ENCODE measurements at places on chromosomes 3 and 15.

- DNase-seq = no peak
Measured at GRCh38 chr3:26081166-26081565, 291.3 kb downstream of the OXSM start.

DNA sequence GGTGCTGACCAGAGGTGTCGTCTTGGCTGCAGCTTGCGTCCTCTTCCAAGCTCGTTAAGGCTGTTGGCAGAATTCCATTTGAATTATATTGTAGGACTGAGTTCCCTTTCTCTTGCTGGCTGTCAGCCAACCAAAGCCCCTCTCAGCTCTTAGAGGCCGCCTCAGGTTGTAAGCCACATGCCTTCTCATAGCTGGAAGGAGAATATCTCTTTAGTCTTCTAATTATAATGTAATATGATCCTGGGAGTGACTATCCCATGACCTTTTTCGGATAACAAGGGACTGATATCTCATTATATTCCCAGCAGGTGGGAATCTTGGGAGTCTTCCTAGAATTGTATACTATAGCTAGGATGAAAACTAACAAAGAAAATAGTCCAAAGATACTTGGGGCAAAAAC is 4.8 kb downstream of the SCG5 start:
- no peak for DNase-seq

DNA sequence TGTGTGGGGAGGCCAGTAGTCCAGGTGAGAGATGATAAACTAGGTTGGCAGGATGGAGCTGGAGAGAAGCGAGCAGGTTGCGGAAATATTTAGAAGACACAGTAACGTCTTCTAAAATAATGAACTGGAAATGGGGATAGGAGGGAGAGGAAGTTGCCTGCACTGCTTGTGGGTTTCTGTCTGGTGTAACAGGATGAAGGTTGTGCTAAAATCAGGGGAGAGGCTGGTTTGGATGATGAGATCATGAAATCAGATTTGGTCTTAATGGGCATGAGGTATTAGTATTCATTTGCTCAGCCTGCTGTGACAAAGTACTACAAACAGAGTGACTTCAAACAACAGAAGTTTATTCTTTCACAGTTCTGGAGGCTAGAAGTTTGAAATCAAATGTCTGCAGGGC is 32.1 kb upstream of the TNFAIP8L3 start:
- DNase-seq = no peak

- DNase-seq = no peak
Measured at GRCh38 chr3:138119423-138119766, 4.0 kb upstream of the DZIP1L start.

DNA sequence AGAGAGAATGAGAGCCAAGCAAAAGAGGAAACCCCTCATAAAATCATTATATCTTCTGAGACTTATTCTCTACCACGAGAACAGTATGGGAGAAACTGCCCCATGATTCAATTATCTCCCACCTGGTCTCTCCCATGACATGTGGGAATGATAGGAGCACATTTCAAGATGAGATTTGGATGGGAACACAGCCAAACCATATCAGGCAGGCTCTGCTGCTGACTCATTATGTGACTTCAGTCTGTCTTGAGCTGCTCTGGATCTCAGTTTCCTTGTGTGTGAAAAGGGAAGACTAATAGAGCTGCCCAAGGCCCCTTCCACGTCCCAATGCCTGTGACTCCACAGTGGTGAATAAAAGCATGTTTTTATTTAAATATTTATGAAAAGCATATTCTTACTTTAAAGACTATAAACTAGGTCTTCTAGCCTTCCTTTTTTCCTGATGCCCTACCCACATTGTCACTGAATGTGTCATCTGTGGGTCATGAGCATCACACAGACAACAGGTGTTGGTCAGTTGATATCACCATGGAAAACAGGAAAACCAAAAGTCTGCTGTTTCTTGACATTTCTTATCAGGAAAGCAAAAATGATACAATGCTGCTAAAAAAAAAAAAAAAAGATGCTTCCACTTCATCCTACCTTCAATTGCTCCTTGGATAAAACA is 96.0 kb upstream of the PPP2R3A start:
- DNase-seq = no peak

GRCh38 chr3:43249405-43249804 is 36.9 kb upstream of the SNRK start:
- no peak for DNase-seq

GRCh38 chr15:86164232-86164898 is 84.7 kb downstream of the AGBL1 start:
- DNase-seq = no peak

- no peak for DNase-seq
Measured at GRCh38 chr15:94847325-94847724, 616.0 kb downstream of the MCTP2 start.

DNA sequence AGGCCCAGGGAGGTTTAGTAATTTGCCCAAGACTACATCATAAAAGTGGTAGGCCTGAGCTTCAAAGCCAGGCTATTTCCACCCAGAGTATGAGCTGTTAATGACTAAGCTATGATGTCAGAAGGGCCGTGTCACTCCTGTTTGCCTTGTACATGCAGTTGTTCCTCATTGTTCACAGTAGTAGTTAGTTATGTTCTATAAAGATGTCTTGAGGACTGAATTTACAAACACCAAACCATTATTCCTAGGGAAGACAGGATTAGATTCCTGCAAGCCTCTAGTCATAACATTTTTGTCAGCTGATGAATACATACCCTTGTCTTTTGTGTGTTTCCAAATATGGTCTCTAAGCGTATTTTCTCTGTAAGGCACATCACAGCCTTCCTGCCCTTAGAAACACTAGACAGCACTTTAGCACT is 20.9 kb upstream of the LARS2 start:
- no peak for DNase-seq

DNA sequence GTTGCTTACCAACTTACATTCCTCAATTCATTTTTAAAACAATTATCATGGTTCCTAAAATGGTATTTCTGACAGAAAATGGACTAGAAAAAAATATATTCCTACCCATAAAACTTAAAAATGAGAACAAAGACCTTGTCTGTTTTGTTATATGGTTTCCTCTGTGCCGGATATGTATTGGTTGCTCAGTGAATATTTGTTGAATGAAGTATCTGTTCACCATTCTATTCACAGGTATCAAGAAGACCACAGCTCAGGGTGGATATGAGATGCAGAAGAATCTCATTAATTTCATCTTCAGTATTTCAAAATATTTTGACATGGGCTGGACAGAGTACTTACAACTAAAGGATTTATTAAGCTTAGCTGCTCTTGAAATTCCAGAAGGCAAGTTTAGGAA is 58.1 kb downstream of the TUSC7 start:
- no peak for DNase-seq

- DNase-seq = no peak
Measured at GRCh38 chr3:192482809-192483208, 244.5 kb downstream of the FGF12 start.

- DNase-seq = no peak
Measured at GRCh38 chr3:29721789-29722188, 440.9 kb downstream of the RBMS3 start.

- DNase-seq = no peak
Measured at GRCh38 chr15:35208353-35208752, 123.3 kb upstream of the NANOGP8 start.

GRCh38 chr3:17841190-17841828 is 98.9 kb upstream of the TBC1D5 start:
- DNase-seq = peak; percentile 70

GRCh38 chr3:25362118-25362517 is 65.9 kb upstream of the RARB start:
- no peak for DNase-seq

DNA sequence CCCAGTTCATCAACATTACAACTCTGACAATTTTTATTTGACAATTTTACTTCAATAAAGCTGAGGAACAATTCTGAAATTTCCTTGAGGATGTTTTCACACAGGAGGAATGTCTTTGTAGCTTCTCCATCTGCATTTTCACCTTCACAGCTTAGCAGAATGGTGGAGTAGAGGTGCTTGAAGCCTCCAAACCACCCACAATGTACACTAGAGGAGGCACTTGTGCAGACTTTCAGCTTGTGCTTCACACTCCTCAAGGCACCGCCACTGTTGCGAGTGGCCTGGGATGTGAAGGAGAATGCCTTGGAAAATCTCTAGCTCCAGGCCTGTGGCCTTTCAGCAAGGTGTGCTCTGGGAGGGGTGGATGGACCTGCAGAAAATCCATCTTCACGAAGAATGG is 181.9 kb downstream of the EPHB1 start:
- DNase-seq = no peak

- no peak for DNase-seq
Measured at GRCh38 chr3:128415200-128415772, 51.4 kb downstream of the DNAJB8 start.

- DNase-seq = no peak
Measured at GRCh38 chr3:192060160-192060781, 599.3 kb downstream of the PYDC2 start.

DNA sequence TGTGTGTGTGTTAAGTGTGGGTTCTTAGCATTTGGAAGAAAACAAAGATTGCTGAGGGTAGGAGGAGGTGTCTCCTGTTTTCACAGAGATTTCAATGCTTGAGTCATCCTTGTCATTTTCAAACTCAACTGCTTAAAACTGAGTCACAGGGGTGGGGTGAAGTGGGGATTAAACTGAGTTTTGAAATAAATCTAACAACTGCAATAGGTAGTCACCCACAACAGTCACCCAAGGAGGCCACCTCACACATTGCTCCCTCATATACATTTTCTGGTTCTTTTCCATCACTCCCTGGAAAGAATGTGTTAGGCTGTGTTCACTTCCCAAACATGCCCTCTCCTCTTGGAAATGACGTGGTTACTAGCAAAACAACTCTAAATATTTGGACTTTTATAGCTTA is 187.7 kb upstream of the CMC1 start:
- no peak for DNase-seq

DNA sequence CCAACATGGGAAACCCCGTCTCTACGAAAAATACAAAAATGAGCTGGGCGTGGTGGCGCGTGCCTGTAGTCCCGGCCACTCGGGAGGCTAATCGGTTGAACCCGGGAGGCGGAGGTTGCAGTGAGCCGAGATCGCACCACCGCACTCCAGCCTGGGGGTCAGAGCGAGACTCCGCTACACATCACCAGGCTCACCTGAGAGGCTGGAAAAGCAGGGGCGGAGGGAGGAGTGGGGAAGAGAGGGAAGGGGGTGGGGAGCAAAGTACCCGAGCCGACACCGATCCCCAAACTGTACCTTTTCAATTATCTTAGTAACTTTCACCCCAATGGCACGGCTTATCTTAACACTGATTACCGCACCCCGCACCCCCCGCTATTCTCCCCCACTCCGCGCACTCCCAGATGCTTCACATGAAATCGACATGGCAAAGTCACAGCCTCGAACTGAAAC is 46.4 kb upstream of the SYNM start:
- no peak for DNase-seq

- no peak for DNase-seq
Measured at GRCh38 chr3:148937467-148938255, 53.7 kb upstream of the GYG1 start.

- DNase-seq = no peak
Measured at GRCh38 chr15:51227940-51228732, 110.3 kb downstream of the CYP19A1 start.

- DNase-seq = no peak
Measured at GRCh38 chr3:127556565-127556964, 34.0 kb downstream of the TPRA1 start.

- DNase-seq = no peak
Measured at GRCh38 chr3:188370081-188370830, 216.3 kb downstream of the LPP start.

DNA sequence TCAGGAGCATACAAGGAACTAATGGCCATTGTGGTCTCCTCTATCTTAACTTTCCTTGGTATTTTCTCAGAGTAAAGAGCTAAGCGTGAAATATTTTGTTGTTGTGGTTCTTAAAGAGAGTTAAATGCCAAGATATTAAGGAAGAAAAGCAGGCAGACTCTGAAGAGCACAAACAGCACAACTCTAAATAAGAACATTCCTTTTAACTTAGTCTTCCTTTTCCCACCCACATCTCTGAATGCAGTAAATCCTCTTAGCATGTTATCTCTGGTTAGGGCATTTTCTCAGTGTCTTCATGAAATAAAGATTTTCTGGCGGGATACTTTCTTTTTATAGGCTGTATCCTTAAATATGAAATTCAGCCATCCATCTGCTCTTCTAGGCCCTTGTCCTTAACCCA is 1.5 kb downstream of the GPR87 start:
- no peak for DNase-seq

DNA sequence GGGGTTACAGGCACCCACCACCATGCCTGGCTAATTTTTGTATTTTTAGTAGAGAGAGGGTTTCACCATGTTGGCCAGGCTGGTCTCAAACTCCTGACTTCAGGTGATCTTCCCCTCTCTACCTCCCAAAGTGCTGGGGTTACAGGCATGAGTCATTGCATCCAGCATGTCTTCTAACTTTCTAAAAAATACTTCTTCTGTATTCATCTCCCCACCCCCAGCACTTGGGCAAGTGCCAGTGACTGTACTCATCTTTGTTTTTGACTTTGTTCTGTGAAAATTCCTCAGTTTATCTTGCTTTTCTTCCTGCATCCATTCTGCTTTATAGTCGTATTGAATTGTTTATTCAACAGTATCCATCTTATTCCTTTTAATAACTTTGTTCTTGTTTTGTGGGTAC is 47.6 kb downstream of the ARIH1 start:
- no peak for DNase-seq

GRCh38 chr15:79204886-79205675 is 77.4 kb upstream of the ANKRD34C start:
- DNase-seq = no peak

DNA sequence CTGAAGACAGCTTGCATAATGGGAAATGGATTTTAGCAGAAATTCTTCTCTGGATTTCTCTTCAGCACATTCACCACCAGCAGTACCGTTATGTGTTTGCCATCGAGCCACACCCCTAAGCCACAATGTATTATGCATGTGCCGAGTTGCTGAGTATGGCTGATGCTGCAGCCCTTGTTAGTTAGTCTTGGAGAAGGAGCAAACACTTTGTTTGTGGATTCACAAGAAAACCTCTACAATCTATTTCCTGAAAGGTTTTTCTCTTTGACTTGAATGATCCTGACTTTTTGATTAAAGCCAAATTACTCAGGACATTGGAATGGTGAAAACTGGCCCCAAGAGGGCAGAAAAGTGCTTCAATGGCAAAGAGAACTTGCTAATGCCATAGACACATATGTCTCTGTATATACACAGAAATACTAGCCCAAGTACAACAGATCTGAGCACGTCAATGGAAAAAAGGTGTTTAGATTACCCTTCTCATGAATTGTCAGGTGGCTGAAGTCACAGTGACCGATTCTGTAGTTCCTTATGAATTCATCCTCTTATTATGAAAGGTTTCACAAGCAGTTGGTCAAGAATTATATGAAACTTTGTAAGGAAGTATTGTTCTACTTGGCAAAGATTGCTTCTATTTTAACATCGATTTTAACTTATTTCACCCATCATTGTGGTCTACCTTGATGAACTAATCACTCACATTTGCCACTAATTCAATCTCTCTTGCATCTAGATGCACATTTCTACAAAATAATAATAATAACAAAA is 103.0 kb downstream of the P3H2 start:
- DNase-seq = no peak

GRCh38 chr15:58293622-58294550 is 137.9 kb upstream of the LIPC start:
- DNase-seq = no peak

Measured in activated T-cell treated with anti-CD3 and anti-CD28 coated beads for 1 hour (primary cell).